ENCODE measurements at places on chromosomes 12 and 14.

DNA sequence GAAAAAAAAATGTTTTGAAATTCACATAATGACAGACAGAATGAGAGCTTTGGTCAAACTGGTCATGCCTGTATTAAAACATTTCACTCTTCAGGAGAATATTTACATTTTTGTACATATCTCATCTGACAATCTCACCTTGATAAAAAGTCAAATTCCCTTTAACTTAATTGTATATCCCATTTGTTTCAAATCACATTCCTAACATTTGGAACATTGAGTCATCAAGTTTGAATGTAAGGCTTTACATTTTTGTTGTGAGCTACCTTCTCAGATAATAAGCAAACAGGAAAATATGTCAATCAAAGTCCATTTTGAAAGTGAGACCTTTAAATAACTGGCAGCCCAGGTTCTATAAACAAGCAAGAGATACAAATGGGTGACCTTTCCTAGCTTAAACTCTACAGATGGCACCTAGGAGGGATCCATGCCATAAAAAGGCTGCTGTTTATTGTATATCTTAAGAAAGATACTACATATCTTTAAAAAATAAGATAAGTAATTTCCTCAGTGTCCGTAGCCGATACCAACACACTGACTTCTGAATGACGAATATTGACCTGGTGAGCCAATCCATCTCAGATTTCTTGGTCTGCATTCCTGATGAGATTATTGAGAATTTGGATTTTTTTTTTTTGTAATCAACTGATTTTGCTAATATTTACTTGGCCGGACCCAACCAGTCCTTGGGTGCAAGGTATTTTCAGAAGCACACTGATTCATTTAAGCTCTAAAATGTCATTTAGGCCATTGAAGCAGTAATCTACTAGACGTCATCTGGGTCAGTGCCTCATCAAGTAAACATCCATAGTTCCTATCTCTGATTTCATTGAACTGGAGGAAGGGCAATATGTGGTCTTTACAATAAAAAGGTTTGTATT is 259.6 kb downstream of the BTG1 start:
- no peak for DNase-seq

GRCh38 chr14:87896393-87897380 is 96.3 kb downstream of the GALC start:
- DNase-seq: peak; percentile 55

- no peak for DNase-seq
Observed at GRCh38 chr14:46734286-46734685, 82.7 kb upstream of the RPL10L start.

DNA sequence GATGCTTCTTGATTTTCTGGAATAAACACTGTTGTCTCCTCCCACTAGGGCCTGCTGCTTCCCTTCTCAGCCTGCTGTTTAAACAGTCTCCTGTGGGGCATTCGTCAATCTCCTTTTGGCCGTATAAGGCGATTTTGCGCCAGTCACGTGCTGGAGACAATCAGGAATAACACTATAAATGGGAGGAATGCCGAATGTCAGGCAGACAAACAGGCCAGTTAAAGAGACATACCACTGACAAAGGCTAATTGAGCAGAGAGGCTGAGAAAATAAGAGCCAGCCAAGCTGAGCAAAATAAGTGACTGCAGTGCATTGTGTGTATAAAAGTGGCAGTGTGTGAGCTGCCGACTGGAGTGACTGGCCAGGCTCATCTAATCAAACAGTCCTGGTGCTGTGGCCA is 23.3 kb downstream of the DMAC2L start:
- DNase-seq: peak; percentile 72

DNA sequence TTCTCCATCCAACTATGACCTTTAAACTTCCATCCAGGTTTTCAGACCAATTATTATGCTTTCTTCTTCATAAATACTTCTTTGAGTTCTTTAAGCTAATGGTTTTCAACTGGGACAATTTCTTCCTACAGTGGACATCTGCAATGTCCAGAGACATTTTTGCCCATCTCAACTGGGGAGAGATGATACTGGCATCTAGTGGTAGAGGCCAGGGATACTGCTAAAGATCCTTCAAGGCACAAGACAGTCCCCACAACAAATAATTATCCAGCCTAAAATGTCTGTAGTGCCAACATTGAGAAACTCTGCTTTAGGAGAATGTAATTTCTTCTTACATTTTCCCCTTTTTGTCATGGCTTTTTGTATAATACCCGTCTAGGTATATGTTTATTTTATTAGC is 10.6 kb downstream of the TRHDE start:
- DNase-seq: no peak

- DNase-seq: no peak
Observed at GRCh38 chr14:33855672-33856071, 95.2 kb downstream of the EGLN3 start.

- DNase-seq: no peak
Observed at GRCh38 chr12:54917001-54917488, 62.7 kb downstream of the MUCL1 start.

DNA sequence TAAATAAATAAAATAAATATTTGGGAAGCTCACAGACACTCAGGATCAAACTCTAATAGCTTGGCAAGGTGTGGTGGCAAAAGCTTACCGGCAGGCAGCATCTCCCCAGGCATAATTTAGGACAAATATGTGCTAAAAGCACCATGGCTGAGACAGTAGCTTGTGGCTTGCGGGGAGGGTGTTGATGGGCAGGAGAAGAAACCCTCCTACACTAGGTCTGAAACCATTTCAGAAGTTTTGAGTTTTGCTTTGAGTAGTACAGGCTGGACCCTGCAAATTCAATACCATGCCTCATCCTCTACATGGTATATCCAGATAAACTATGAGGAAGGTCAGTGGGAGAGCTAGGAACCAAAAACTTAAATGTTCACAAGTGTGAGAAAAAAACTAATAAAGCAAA is 33.1 kb downstream of the MAP3K9 start:
- no peak for DNase-seq

GRCh38 chr12:31588976-31589375 is 2.0 kb downstream of the DENND5B start:
- no peak for DNase-seq

- no peak for DNase-seq
Observed at GRCh38 chr14:58812050-58812910, 174.5 kb downstream of the DACT1 start.

- peak; percentile 73 for DNase-seq
Observed at GRCh38 chr12:50786498-50787231, 22.8 kb downstream of the ATF1 start.

DNA sequence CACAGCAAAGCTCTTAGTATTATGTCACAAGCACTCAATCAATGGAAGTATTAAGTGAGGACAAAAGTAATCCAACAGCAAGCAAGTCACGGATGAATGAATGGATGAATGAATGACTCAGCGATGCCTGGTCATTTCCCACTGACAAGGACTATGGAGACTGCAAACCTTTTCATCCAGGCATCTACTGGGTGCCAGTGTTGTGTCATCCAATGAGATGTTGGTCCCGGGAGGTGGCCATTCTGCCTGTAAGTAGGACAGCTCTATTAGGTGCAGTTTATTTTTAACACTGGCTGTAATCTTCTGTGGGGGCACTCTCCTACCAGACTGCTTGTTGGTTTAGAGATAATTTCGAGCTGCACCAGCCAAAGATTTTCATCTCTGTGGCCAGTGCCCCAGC is 39.4 kb downstream of the STAB2 start:
- no peak for DNase-seq

DNA sequence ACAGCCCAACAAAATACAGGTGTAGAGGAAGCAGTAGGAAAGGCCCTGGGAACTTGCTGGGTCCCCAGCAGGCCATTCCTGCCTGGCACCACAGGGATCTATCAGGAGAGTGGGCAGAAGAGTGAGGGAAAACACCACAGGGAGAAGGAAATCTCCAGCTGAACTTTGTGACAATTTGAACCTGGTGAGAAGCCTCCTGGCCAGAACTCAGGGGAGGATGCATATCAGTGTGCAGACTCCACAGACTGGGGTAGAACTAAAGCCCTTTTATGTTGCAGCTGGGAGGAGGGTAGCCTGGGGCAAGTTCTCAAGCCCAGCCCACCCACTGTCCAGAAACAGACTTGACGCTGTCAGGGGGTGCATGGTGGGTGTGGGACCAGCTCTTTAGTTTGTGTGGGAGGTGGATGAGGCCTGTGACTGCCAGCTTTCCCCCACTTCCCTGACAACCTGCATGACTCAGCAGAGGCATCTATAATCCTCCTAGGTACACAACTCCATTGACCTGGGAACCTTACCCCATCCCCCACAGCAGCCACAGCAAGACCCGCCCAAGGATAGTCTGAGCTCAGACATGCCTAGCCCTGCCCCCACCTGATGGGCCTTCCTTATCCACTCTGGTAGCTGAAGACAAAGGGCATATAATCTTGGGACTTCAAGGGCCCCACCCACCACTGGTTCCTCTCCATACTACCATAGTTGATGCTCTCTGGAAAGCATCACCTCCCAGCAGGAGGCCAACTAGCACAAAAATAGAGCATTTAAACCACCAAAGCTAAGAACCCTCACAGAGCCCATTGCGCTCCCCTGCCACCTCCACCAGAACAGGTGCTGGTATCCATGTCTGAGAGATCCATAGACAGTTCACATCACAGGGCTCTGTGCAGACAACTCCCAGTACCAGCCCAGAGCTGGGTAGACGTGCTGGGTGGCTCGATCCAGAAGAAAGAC is 28.9 kb downstream of the PNN start:
- DNase-seq: no peak

DNA sequence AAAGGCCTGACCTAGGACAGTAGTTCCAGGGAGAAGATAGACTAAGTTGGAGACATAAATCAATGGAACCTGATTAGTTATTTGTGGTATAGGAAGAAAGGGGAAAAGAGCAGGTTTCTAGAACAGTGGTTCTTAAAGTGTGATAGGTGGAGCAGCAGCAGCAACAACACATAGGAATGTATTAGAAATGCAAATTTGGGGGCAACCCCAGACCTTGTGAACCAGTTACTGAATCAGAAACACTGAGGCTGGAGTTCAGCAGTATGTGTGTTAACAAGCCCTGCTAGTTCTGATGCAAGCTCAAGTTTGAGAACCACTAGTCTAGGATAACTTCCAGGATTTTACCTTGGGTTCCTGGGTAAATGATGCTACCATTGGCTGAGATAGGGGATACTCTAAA is 308.7 kb downstream of the EMP1 start:
- no peak for DNase-seq

DNA sequence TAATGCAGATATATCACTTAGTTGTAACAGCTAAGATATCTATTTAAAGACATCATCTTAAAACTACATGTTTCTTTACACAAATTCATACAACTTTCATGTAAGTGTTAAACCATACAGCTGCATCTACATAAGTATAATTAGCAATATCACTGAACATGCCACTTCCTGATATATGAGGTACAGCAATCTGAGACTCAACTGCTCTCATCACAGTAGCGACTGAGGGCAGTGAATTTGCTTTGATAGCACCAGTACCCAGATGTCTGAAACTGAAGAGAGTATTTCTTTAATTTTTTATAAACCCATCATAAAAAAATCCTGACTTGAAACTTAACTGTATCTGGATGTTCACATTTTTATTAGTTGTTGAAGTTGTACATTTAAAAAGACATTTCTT is 34.7 kb upstream of the NUAK1 start:
- DNase-seq: no peak

GRCh38 chr12:110354172-110354780 is 49.2 kb downstream of the ANAPC7 start:
- DNase-seq: no peak

GRCh38 chr12:56688846-56689109 is 694 bp upstream of the PTGES3 start:
- DNase-seq: no peak

- no peak for DNase-seq
Observed at GRCh38 chr14:36268121-36268520, 52.3 kb downstream of the MBIP start.

- no peak for DNase-seq
Observed at GRCh38 chr12:103100257-103100831, 142.9 kb downstream of the ASCL1 start.

GRCh38 chr14:32720927-32721326 is 217.8 kb upstream of the NPAS3 start:
- peak; percentile 72 for DNase-seq

- no peak for DNase-seq
Observed at GRCh38 chr14:51121096-51121495, 26.2 kb upstream of the TRIM9 start.

DNA sequence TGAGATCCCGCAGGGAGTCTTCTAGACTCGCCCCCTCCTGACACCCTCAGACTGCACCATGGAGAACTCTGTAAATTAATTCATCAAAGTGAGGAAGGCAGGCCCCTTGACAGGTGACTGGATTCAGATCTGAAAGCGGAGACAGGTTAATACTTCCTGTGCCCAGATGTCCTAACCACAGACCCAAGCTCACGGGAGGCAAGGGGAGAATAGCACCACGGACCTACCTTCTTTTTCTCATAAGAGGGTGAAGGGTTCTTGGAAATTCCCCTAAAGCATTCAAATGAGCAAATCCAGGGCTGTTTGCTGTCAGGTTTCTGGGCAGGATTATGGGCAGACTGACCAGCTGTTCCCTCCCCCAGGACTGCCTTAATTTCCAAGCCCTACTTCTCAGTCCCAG is 170.0 kb downstream of the ZFP36L1 start:
- DNase-seq: no peak

- peak; percentile 33 for DNase-seq
Observed at GRCh38 chr12:2332236-2332635, 279.4 kb downstream of the CACNA1C start.

- no peak for DNase-seq
Observed at GRCh38 chr12:131151558-131152345, 198.0 kb downstream of the ADGRD1 start.

GRCh38 chr14:100306998-100307765 is 938 bp upstream of the SLC25A29 start:
- DNase-seq: no peak

GRCh38 chr12:20305470-20305869 is 62.9 kb upstream of the PDE3A start:
- no peak for DNase-seq

- DNase-seq: no peak
Observed at GRCh38 chr14:34770901-34771300, 56.5 kb upstream of the CFL2 start.

DNA sequence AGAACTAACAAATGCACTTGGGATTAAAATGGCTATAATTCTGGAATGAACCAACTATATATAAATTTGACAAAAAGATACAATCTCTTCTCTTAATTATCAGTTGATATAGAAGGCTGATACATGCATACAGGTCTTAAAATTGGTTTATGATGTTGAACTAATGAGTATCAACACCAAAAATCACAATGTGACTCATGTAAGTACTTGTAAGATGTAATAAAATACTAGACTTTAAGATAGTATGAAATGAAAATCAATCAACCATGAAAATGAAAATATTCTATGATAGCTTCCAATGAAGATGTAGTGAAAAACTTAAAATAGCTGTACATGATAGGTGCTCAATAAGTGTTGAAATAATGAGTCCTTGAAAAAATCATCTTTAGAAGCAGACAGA is 116.6 kb upstream of the SOX5 start:
- no peak for DNase-seq

GRCh38 chr14:50095895-50096294 is 20.5 kb downstream of the VCPKMT start:
- no peak for DNase-seq
